Fibroblast of skin of scalp (primary cell): ENCODE measurements at places on chromosomes 13 and 19.

DNA sequence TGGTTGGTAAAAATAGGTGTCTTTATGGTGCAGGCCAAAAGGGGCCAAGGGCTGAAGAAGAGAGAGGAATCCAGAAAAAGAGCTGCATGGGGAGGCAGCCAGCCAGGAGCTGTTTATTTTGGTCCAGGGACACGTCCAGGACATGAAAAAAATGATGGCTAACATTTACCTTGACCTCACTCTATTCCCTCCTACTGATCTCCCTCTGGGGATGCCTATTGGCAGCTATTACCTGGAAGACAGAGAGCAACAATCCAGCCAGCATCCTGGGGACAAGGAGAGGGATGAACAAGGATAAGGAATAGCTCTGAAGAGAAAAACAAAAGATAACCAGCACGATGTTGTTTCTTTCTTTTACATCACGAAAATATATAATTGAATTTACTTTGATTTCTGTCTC is 1599.6 kb downstream of the SLITRK5 start:
- no peak for DNase-seq

DNA sequence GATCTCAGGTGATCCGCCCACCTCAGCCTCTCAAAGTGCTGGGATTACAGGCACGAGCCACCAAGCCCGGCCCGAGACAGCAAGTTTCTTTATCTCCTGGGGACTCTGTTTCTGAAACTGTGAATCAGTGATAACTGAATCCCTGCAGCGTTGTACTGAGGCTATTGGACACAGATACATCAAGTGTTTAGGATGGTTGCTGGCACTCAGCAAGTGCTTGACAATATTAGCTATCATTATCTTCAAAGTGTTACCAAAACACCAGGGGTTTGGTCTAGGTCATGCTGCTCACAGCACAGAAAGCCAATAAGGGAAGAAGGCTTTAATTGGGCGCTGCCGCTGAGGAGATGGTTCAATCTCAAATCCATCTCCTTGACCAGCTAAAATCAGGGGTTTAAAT is 20.5 kb upstream of the PNMA8C start:
- no peak for DNase-seq

- DNase-seq = no peak
Measured at GRCh38 chr13:61255040-61255796, 160.4 kb downstream of the PCDH20 start.

- DNase-seq = no peak
Measured at GRCh38 chr19:45473367-45473681, 5.5 kb downstream of the FOSB start.

DNA sequence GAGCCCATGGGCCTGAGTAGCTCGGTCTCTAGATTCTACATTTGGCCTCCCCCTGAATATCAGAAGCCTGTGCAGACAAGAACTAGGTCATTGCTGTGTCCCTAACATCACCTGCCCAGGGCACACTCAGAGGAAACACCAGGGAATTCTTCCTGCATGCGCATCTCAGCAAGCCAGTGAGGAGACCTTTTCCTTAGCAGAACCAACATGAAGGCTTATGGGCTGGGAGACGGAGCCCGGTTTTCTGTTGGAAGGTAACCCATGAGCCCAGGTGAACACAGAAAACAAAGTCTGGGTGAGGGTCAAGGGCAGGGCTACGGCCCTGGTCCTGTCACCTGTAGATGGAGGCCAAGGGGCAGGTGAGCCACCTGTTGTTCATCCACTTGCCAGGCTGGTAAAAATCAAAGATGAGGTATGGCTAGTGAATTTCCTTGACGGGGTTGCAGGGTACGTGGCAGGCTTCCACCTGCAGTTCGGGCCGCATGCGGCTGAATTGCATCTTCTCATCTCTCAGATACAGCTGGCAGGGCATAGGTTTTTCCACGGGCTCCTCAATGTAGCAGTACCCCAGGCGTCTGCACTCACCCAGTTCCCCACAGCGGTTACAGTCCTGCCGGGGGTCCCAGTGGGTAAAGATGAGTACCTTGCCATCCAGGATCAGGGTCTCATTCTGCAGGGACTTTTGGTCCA is 3.6 kb upstream of the FAM187B start:
- DNase-seq = no peak

DNA sequence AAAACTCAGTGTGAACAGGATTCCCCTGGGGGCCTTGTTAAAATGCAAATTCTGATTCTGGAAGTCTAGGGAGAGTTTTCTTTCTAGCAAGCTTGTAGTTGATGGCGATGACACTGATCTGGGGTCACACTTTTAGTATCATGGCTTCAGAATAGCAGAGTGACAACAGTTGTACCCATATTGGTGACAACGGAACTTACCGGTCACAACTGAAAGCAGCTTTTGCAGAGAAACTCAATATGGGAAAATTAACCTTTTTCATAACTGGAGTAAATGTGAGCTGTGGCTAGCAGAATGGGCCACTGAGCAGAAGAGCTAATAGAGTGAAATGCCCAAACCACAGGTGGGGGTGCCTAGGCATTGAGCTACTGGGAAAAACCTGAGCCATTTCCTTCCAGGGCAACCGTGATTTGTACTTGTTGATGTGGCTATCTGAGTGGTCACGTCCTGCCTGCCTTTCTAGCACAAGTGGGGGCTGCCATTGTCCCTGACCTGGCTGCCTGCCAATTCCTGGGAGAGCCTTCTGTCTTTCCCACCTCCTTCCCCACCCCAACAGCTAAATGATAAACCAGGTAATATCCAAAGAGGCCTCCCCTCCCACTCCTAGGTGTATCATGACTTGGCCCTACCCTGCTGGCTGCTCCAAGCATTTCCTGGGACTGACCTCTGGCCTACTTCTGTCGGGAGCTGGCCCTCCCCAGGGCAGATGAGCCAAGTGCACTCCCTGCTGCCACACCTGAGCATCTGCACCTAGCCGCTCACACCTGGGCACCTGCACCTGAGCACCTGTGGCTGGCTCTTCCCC is 1.7 kb upstream of the SLC10A2 start:
- DNase-seq = no peak

DNA sequence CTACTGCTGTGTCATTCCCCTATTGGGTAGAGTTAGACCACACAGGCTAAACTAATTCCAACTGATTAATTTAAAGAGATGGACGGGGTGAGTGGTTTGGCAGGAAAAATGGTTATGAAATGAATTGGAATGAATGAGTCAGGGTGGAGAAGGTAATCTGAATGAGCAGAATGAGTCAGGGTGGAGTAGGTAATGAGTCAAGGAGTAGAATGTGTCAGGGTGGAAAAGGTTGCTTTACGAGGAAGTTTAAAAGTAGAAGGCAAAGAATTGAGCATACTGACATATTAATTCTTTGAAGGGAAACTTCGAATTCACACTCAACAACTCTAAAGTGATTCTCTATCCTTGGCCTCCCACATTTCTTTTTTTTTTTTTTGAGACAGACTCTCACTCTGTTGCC is 12.7 kb upstream of the ZNF121 start:
- DNase-seq = peak; percentile 31

DNA sequence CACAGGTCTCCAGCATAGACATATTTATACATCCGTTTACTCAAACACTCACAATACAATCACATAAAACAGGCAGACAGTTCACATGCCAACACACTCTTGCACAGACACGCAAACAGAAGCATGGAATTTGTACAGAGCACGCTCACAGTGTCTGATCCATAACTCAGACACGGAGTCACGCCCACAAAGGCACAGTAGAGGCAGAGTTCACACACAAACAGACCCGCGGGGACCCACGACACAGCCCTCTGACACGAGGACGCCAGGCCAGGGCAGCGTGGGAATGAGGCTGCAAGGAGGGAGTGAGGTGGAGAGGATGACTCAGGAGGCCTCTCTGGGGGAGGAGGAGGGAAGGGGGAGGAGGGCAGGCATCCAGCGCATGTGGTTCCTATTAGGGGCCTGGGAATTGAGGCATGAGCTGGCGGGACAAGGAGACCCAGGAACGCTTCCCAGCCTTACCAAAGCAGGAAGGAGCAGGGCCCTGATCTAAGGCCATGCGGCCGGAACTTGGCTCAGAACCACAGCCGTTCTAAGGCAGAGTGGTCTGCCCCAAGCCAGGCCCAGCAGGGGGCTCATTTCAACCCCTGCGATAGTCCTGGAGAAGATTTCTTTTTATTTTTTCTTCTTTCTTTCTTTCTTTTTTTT is 9.1 kb upstream of the OLFM2 start:
- DNase-seq = peak; percentile 100

DNA sequence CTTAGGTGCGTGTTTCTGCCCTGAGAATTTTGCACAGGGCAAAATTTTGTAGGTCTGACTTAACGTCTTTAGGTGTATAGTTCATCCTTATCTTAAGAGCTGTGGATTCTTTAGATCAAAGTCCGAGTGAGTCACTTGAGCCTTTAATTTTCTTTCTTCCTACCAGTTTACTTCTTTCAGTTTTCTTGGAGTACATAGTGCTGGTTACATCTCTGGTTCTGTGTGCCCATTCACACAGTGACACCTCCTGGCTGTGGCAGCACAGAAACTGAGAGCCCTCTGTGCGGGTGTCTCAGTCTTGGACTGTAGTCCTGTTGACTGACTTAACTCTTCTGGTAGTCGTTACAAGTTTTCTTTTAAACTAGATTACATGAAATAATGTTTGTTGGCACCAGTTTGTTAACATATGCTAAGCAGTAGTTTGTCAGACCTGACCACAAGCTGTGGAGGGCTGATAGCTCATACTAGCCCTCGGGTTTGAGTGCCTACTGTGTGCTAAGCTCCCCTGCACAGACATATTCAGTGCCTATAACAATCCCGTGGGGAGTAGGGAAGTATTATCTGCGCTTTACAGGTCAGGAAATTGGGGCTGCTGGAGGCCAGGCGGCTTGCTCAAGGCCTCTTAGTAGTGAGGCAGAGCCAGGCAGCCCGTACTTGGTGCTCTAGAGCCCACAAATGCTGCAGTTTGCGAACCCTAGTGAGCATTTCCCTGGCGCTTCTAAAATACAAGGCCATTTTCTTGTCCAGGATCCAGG is 1.6 kb downstream of the GATAD2A start:
- peak; percentile 61 for DNase-seq

- no peak for DNase-seq
Measured at GRCh38 chr13:48985756-48986155, 10.0 kb downstream of the FNDC3A start.

- no peak for DNase-seq
Measured at GRCh38 chr19:6213266-6213595, 66.5 kb downstream of the MLLT1 start.

DNA sequence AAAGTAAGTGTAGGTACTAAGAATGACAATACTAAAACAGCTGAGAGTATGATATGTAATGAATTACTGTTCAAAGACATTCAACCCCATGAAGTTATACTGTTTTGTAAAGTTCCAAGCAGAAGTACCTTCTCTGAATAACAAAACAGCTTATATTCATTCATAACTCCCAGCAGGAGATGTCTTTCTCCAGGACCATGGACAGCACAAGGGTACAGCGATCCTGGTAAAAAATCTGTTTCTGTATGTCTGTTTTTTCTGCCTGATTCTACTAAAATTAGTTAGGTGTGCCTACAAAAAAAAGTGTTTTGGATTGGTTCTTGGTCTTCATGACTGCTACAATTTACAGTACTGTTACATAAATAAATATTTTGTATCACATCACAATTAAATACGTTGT is 172.5 kb upstream of the SLITRK5 start:
- DNase-seq = no peak
